ENCODE measurements at places on chromosomes 2 and 18. TPM values are rescaled to one million over a fixed set of nuclear protein-coding genes. Genes with fewer than 3 reads are reported as not detected.

GRCh38 chr18:75086494-75087034, 122.4 kb downstream of the PTGR3 start:
- no peak for DNase-seq

GRCh38 chr2:189536830-189537229, 43.8 kb downstream of the SLC40A1 start:
- DNase-seq, result no peak

GRCh38 chr2:221431477-221431876, 140.6 kb downstream of the EPHA4 start:
- no peak for DNase-seq

Gene GCG
- polyA plus RNA-seq, result not detected

GRCh38 chr2:40420478-40420877, 31.4 kb downstream of the SLC8A1 start:
- no peak for DNase-seq

Gene DES
- polyA plus RNA-seq, result 10.2 TPM

- DNase-seq, result no peak
Observed at GRCh38 chr2:192953116-192953515, 758.4 kb upstream of the TMEFF2 start.

- no peak for DNase-seq
Observed at GRCh38 chr2:224976629-224977525, 65.4 kb downstream of the DOCK10 start.

GRCh38 chr2:102061962-102062795, 70.4 kb downstream of the IL1R2 start:
- no peak for DNase-seq

- DNase-seq, result no peak
Observed at GRCh38 chr2:236745420-236746210, 176.0 kb downstream of the ACKR3 start.

GRCh38 chr2:102082571-102083392, 59.8 kb upstream of the IL1R1 start:
- DNase-seq, result no peak

- no peak for DNase-seq
Observed at GRCh38 chr2:74498500-74499266, 720 bp downstream of the LBX2 start.

DNA sequence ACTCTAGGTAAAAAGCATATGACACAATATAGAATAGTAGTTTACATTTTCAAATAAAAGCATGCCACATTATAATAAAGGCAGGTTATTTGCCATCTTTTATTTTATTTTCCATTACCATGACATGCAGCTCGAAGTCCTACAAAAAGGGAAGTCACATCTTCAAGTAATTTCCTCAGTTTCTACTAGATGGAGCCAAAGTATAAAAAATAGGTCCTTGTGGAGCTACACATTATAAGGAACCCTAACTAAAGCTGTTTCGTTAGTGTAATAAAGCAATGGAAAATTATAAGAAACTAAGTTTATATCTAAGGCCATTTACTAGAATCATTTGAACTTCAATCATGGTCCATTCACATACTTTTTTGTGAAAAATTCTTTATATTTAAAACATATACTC, 674.5 kb downstream of the KCNJ3 start:
- no peak for DNase-seq

GRCh38 chr2:6814869-6815268, 50.8 kb downstream of the CMPK2 start:
- DNase-seq, result no peak

- no peak for DNase-seq
Observed at GRCh38 chr2:140481136-140481535, 1649.7 kb downstream of the LRP1B start.

GRCh38 chr2:146997488-146997887, 847.3 kb upstream of the ACVR2A start:
- no peak for DNase-seq

Gene POTEC
- polyA plus RNA-seq, result 0.06 TPM

Gene HOXD13
- polyA plus RNA-seq, result 0.24 TPM

DNA sequence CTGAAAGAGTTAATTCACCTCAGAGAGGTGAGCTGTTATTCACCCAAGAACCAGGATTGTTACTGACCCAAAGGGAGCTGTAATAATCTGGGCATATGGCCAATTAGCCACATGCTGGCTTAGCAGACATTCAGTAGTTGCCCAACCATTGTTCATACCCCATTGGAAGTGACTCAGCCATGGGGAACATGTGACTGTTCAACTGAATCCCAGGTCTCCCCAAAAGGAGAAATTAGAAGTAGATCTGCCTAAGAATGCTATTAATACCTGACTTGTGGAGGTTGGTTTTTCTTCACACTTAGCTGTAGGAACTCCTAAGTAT, 272.6 kb upstream of the UBE2E3 start:
- no peak for DNase-seq

DNA sequence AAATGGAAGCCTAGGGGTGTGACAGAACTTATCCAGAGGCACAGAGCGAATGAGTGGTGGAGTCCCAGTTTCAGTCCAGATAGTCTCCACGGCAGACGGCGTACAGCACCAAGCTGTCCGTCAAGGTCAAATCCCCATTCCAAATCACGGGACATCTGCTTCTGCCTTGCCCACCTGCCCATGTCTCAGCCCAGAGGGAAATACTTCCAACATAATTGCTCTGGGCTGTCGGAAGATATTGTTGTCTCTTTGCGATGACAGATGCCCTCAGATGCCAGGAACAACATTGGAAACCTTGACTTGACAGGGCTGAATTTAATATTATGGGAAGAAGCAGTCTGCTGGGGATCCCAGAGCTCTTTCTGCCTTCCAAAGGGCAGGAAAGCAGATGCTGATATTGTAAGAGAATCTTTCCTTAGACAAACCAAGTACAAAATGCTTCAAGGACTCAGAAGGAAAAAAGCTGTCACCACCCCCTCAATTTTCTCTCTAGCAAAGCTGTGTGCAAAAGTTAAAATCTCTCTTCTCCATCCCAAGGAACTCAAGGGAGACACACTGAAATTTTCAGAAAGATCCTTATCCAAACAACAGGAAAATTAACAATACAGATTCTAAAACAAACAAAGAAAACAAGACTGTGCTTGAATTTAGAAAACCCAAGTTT, 364.0 kb downstream of the LRATD1 start:
- DNase-seq, result no peak

Gene TSGA10
- 11.1 TPM for polyA plus RNA-seq

Gene CD8A
- 0.44 TPM for polyA plus RNA-seq

DNA sequence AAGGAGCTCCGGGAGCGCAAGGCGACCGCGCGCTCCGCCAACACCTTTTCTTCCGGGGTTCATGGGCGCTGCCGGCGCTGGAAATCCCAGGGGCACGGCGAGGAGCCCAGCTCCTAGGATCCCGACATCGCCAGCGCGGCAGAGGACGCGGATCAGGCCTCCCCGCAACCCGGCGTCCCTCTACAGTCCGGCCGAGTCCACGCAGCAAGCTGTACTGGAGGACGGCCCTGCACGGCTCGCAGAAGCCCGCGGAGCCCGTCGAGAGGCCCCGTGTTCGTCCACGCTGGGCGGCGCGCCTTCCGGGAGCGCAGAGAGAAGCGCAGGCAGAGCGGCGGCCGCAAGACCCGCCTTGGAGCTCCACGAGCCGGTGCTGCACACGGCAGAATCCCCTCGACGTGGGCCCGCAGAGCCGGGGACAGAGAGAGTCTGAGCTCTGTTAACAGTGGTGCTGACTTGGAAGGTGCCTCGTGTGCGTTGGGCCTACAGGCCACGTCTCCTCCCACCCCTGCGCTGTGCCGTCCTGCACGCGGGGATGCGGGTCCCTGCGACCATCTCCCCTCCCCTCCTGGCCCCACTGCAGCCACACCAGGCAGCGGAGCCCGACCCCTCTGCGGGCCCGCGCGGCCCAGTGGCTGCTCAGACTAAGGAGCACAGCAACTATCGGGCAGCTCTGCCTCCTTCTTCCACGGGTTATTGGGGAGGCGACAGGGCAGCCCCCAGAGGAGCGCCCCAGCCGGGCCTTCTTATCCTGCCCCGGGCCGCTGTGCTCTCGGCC, 28.1 kb upstream of the PTPN2 start:
- DNase-seq, result no peak

Measured in left renal pelvis (tissue), 4 donors.